ENCODE measurements at places on chromosomes 1 and 21.

DNA sequence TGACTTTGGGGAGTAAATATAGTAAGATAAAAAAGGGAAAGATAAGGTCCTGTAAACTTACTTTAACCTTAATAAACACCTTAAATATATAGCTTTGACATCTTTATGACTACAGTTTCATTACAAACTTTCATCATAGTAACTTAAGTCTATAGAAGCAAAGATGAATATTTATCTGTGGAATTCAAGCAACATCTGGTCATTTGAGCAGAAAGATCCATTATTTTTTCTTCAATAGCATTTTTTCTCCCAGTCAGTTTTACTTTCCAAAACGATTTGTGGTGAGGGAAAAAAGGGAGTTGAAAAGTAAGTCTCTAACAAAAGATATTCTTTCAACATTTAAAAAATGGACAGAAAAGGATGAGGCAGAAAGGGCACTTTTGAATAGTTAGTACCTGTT is 69.0 kb downstream of the HMCN1 start:
- no peak for DNase-seq

DNA sequence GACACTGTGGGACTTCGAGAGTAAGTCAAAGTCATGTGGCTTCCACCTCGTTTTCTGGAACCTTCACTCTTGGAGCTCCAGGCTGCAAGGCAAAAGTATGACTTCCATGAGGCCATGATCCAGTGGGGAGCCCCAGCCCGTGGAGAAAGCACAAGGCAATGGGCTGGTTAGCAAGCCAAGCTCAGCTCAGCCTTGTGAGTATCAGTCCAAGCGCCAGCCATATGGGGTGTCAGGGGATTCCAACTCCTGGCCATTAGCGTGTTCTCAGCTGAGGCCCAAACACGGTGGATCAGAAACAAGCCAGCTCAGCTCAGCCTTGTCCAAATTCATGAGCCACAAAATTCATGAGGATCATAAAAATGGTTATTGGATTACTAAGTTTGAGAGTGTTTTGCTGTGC is 261.0 kb downstream of the RHOU start:
- DNase-seq = no peak

DNA sequence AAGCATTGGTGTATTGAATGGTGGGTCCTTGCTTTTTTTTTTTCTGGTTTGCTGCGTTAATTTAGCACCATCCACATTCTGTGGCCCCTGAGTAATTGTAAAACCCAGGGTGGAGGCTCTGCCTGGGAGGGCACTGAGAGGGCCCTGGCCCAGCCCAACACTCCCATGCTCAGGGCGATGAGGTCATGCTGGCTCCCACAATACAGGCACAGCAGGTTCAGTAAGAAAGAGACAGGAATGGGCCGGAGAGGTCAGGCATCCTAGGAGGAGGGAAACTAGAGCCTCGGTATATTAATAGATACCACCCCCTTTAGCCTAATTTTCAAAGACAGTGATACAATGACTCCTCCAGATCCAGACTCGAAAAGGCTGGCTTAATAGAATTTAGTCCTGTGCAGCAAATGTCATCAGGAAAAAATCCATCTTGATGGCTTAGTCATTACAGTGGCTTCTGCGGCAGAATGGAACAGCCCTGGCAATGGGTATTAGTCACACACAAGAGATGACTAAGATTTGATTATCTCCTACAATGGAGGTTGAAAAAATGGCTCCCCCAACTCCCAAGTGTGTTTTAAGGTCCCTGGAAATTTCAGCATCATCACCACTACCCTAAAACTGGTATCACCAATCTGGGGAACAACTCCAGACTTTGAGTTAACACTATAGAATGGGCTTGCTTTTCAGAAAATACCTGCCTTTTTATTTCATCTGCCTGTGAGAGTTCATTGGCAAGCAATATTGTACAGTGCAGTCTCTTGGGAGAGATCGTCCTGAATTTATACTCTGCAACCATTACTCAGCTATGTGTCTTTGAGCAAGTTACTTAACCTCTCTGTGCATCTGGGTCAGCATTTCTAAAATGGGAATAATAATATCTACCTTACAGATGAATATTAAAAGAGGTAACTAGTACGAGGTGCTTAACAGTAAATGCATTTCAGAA is 43.9 kb upstream of the LYST start:
- DNase-seq = no peak

- DNase-seq = no peak
These were observed 91.6 kb upstream of the UBE2U start for GRCh38 chr1:64111787-64112186.

DNA sequence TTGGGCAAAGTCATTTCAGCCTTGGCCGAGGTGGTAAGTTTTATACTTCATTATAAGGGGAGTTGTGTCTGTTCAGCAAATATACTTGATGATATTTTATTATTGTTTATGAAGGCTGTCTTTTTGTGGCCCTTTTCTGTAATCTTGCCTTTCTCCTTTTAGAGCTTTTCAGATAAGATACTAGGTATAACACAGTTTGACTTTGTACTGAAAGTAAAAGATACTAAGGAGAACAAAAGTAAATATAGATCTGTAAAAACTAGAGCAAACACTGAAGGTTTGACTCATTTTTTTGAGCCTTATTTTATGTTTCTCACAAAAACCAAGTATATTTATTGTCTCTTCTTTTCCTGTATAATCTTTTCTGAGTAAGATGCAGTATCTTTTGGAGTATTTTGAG is 61.9 kb downstream of the KIF1B start:
- DNase-seq = no peak

- DNase-seq = no peak
These were observed 66.8 kb downstream of the SERINC2 start for GRCh38 chr1:31479811-31480210.

GRCh38 chr21:35448876-35449599 is 399.9 kb upstream of the RUNX1 start:
- DNase-seq = no peak

GRCh38 chr1:9807541-9807940 is 16.2 kb downstream of the CLSTN1 start:
- DNase-seq = no peak

GRCh38 chr1:44239961-44240371 is 26.7 kb downstream of the DMAP1 start:
- DNase-seq = no peak

- DNase-seq = no peak
These were observed 127.3 kb downstream of the DSCAM start for GRCh38 chr21:40719615-40720014.

- no peak for DNase-seq
These were observed 103.6 kb upstream of the PTGFR start for GRCh38 chr1:78387201-78387600.

DNA sequence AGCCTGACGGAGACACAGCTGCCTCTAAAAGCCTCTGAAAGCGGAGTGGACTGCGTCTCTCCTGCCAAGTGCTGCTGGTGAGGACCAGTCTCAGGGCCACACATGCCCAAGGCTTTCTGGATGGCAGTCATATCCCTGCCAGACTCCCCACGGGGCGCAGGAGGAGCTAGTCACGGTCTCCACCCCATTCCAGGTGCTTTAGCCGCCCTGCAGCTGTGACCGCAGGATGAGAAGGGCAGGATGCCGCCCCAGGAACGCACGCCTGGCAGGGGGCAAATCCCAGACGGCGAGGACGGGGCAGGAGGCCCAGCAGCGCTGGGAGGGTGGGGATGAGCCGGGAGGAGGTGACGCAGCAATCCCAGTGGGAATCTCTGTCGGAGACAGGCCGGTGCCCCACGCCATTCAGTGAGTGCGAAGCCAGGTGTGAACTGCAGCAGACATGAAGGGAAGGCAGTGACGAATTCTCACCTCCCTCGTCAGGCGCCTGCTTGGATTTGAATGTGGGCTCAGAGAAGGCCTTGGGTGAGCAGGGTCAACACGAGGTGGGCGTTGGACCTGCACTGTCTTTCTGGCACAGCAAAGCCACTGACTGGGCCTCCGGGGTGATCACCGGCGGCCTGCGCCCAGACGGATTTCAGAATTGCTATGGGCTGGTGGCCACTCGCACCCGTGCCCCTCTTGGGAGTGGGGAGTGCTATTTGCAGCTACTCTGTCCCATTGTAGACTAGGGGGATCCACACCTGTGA is 38.5 kb upstream of the SLC19A1 start:
- DNase-seq = no peak

- no peak for DNase-seq
These were observed 71.4 kb upstream of the ABCG1 start for GRCh38 chr21:42147386-42148020.

DNA sequence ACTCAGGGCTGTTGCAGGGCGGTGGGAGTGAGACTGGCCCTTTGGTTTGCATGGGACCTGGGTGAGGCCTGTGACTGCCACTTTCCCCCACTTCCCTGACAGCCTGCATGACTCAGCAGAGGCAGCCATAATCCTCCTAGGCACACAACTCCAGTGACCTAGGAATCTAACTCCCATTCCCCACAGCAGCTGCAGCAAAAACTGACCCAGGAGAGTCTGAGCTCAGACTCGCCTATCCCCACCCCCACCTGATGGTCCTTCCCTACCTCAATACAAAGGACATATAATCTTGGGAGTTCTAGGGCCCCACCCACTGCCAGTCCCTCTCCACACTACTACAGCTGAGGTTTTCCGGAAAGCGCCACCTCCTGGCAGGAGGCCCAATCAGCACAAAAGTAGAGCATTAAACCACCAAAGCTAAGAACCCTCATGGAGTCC is 26.7 kb downstream of the NDC1 start:
- DNase-seq = no peak

DNA sequence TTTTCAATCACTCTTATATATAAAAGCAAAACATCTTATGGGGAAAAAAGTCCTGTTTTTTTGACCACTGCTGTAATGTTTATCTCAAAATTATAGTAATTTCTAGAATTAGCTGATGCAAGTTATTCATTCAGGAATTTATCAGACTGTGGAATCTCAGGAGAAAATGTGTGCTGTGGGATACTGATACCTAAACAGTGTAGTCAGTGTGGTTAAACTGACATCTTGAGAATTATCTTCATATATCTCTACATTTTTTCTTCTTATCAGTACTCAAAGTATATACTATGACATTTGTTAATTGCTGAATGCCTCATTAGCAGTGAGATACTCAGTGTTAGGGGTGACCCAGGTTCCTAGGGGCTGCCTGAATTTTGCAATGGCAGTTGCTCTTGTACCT is 839.3 kb downstream of the KCNT2 start:
- DNase-seq = no peak

GRCh38 chr1:29096231-29096886 is 27.3 kb downstream of the TMEM200B start:
- no peak for DNase-seq

DNA sequence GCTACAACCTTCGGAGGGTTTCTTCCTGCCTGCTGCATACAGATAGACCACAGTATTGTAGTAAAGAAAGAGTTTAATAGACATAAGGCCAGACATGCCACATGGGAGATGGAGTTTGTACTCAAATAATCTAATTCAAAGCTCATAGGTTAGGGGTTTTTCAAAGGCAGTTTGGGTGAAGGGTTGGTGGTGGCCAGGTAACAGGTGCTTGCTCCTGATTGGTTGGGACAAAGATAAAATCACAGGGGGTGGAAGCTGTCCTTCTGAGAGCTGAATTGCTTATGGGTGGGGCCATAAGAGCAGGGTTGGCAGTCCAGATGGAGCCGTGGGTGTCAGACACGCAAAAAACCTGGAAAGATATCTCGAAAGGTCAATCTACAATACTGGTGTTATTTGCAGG is 92.3 kb upstream of the ETV3 start:
- no peak for DNase-seq

- no peak for DNase-seq
These were observed 126.4 kb upstream of the GADD45A start for GRCh38 chr1:67558449-67559193.

DNA sequence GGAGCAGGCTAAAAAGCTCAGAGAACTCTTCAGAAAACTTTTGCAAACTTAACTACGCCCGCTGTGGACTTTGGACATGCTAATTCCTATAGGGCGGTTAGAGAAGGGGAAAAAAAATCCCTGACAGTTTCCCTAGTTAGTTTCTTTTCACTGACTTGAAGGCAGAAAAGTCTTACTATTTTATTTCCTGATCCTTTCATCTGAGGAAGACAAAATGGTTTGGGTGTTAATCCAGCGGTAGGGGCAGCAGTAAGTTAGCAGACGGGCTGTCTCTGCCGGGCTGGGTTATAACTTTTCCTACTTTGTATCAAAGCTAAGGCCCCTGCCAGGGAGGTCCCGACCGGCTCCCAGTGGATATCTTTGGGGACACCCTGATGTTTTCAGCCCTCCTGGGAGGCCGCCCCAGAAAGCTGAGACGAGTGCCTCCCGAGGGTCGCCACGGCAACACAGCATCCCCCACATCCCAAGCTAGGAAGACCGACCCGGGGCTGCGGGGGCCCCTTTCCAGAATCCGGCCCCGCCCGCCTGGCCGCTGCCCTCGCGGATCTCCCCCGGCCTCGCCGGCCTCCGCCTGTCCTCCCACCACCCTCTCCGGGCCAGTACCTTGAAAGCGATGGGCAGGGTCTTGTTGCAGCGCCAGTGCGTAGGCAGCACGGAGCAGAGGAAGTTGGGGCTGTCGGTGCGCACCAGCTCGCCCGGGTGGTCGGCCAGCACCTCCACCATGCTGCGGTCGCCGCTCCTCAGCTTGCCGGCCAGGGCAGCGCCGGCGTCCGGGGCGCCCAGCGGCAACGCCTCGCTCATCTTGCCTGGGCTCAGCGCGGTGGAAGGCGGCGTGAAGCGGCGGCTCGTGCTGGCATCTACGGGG is 162.6 kb downstream of the RUNX1 start:
- no peak for DNase-seq

DNA sequence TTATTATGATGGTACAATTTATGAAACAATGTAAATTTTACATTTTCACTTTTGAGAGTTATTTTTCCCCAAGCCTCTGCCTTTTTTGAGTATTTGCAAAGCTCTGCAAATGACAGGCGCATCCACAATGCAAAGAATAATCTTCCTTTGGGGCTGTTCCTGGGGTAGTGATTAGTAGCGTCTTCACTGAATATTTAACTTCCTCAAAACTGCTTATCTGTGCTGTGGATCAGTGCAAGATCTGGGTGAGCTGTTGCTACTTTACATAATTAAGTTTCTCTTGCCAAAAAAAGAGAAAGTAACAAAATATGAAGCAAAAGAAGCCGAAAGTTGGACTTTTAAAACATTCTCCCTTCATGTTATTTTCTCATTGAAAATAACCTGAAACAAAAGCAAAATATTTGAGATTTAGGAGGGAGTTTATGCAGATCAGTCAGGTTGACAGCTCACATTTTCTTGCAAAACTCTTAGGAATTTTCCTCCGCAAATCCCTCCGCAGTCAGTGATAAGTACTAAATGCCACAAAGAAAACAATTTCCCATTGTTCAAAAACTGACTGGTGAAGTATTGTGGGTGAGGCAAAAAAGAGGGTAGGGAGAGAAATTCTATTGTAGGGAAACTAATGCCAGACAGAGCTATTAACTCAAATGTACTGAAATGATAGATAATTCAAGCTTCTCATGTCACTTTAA is 276.4 kb upstream of the B3GALT2 start:
- DNase-seq = no peak

DNA sequence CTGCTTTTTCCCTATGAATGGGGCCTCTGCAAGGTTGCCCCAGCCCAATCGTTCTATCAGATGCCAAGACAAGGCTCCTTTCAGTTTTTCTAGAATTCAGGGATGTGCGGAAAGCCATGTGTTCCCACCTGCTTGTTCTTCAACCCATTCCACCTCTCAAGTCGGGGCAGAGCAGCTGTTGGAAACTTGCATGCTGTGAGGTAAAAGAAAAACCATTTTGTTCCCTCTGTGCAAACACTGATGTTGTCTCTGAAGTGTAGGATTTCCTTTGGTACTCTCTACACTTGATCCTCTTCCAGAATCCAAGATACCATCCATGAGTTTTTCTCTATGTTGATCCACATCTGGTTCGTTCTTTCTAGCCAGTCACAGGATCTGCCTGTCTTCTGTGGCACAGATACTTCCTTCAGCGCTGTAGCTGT is 7.3 kb downstream of the IER5 start:
- no peak for DNase-seq

Data from D721Med (cell line).